ENCODE measurements at places on chromosomes 12 and 14.

DNA sequence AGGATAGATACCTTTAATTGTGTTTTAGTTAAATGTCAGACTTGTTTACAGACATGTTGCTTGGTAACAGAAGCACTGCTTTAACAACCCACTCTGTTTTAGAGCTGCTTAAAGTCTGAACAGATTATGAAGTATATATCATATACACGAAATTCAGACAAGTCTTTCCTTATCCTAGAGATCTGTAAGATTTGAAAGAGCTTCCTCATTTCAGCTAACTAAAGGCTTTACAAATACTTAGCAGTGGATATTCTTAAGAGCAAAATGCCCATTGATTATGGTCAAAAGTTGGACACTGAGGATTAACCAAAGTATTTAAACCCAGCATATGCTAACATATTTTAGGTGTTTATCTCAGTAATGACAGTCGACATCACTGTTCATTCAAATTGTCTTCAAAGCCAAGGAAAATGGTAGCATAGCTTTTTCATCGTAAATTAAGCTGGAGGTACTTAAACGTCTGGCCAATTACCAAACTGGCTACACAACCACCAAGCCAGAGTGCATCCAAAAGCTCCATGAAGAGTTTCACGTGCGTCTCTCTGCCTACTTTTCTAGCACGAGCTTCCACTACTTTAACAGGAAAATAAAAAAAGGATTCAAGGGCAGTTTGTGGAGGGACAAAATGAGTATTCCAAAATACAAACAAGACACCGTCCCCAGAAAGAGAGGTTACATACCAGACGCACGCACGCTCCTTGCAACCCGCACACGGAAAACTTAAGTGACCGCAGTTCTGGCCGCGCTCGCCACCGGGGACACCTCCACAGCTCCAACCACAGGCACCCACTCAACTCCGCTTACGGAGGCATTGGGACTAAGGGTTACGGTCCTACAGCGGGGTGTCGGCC, 565 bp downstream of the CEP83 start:
- DNase-seq: no peak

- DNase-seq: no peak
These were observed 6.9 kb downstream of the GPRC5A start for GRCh38 chr12:12898136-12898717.

DNA sequence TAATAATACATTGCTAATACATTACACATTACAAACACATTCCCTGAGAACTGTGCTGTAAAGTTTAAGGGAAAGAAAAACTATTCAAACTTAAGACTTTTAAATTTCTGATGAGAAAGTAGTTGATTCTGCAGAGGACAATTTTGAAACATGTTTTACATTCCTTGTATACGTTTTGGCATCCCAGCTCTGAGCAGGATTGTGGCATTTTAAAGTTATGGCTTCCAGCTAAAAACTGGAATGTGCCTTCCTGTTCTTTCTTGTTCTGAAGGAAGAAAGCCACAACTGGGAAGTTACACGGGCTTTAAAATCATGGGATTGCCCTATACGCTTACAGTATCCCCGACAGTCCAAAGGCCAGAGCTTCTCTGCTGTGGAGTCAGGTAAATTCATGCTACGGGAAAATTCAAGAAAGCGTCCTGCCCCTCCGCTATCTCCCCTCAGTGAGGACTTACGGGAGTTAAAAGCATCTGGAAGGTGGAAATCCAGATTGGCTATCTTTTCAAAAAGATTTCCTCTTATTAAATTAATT, 10.8 kb upstream of the KLHL42 start:
- DNase-seq: no peak

GRCh38 chr12:15435597-15435996, 113.3 kb downstream of the PTPRO start:
- DNase-seq: no peak

DNA sequence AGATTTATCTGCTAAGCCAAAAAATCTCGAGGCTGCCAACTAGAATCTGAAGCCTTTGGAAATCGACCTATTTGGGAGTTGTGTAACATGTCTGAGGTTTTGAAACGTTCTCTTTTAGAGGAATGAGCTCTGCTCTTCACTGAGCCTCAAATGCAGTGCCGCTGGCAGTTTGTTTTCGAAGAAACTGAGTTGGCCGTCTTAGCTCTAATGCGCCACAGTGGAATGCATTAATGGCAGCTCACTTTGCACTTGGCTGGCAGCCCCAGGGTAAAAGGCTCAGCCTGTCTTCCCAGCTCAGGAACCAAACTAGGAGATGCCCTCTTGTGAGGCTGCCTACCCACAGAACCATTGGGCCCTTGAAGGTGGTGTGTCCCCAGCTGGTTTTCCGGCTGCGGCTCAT, 53.8 kb downstream of the SFSWAP start:
- no peak for DNase-seq

- DNase-seq: peak; percentile 41
These were observed 47.6 kb upstream of the PNMA1 start for GRCh38 chr14:73761618-73762355.

DNA sequence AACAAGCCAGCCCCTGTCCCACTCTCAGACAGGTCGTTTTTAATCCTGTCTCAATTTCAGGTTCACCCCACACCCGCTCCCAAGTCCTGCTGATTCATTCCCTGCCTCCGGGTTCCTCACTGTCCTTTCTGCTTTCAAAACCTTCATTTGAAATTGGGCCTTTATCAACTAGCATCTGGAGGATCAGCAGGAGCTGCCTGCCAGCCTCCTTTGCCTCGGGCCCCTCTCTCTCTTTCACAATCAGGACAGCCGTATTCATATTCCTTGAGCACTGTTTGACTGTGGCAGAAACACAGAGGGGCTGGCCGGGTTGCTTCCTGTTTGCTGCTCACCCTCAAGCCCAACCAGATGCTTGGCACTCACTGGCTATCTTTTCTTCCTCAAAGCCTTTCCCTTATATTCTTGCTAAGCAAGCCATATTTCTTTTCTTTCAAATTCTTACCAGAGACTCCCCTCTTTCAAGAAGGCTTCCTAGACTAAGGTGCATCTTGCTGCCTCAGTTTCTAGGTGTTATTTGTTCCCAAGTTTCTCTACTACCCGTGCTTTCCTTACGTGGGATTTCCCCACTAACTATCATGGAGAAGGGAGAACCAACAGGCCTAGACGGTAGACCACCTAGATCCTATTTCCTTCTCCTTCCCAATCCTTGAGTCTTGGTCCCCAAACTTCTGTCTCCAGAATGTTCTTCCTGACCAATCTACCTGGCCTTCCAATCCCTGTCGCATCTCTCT, 3.0 kb downstream of the GALNT6 start:
- DNase-seq: no peak

DNA sequence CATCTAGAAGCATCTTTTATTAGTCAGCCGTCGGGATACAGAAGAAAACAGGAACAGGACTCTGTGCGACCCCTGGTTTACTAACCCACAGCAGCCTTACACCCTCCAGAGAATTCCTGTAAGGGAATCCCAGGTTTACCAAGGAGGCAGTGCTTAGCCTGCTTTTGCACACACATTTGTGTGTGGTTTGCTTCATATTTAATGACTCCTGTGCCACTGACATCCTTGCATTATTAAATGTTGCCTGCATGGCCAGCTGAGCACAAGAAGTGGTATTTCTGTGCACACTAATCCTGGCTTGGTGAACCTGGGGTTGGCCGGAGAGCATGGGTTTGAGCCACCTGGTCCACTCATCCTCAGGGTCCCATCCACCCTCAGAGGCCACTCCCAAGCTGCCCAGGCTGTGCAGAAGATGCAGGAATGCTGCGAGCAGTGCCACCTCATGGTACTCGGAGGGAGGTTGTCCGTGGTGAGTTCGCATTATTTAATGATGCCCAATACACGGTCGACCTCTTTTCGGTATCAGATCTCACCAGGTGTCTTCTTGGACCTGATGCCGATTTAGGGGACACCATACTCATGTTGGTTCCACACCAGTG, 152.4 kb upstream of the RTL1 start:
- no peak for DNase-seq

- no peak for DNase-seq
These were observed 144.2 kb downstream of the ALG10 start for GRCh38 chr12:34166427-34167060.

- DNase-seq: no peak
These were observed 210.0 kb upstream of the SEL1L start for GRCh38 chr14:81743605-81744004.

GRCh38 chr14:26773906-26774593, 176.2 kb upstream of the NOVA1 start:
- no peak for DNase-seq

DNA sequence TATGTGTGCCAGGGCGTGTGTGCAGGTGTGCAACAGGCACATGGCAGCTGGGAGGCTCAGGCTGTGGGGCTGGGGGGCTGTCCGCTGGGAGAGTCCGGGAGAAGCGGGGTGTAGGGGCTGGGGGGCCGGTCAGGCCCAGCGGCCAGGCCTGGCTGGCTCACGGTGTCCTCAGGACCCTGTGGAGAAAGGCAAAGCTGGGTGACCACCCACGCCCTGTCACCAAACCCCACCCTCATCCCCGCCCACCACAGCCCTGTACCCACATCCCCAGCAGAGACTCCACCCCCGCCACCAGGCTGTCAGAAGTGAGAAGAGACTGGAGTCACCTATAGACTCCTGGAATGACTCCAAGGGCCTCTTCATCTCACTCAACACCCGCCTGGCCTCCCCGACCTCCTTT, 85.3 kb downstream of the SCARB1 start:
- DNase-seq: peak; percentile 33

- DNase-seq: peak; percentile 60
These were observed 2.2 kb downstream of the OASL start for GRCh38 chr12:121036810-121037326.

- no peak for DNase-seq
These were observed 53.9 kb downstream of the SMUG1 start for GRCh38 chr12:54134850-54135249.

GRCh38 chr12:132248453-132249167, 80.8 kb downstream of the GALNT9 start:
- no peak for DNase-seq

- no peak for DNase-seq
These were observed 189.7 kb downstream of the ETV6 start for GRCh38 chr12:11839091-11839641.

GRCh38 chr14:101174522-101174838, 271.0 kb upstream of the RTL1 start:
- no peak for DNase-seq

GRCh38 chr12:54136844-54137580, 51.8 kb downstream of the SMUG1 start:
- no peak for DNase-seq

GRCh38 chr12:131061041-131061806, 107.5 kb downstream of the ADGRD1 start:
- no peak for DNase-seq

DNA sequence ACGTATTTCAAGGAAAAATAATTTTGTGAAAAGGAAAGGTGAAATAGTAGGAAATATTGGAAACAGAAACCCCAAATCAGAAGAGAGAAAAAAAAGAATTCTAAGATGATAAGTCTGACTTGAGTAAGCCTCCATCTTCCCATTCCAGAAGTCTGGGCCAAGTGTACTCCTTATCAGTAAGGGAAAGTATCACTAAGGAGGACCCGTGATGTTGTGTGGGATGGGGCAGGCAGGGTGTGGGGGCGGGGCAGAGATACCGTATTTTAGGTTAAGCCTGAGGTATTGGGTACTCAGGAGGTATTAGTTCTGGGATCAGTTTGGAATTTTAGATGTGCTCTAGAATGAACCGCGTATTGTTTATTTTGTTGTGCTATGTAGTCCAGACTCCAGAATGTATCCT, 33.8 kb upstream of the PSMA6 start:
- no peak for DNase-seq

DNA sequence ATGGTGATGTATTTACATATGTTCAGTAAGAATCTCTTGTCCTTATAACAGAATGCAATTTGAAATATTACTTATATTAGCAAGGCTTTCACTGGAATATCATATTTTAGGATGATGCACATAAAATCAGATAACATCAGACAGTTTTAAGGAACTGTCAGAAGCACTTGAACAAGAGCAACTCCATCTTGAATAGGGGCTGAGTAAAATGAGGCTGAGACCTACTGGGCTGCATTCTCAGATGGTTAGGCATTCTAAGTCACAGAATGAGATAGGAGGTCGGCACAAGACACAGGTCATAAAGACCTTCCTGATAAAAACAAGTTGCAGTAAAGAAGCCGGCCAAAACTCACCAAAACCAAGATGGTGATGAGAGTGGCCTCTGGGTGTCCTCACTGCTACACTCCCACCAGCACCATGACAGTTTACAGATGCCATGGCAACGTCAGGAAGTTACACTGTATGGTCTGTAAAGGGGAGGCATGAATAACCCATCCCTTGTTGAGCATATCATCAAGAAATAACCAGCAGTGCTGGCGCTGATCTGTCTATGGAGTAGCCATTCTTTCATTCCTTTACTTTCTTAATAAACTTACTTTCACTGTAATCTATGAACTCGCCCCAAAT, 27.6 kb upstream of the ETV6 start:
- no peak for DNase-seq

GRCh38 chr12:107359382-107359781, 266.0 kb upstream of the CRY1 start:
- no peak for DNase-seq

GRCh38 chr12:131313635-131314034, 359.9 kb downstream of the ADGRD1 start:
- no peak for DNase-seq

DNA sequence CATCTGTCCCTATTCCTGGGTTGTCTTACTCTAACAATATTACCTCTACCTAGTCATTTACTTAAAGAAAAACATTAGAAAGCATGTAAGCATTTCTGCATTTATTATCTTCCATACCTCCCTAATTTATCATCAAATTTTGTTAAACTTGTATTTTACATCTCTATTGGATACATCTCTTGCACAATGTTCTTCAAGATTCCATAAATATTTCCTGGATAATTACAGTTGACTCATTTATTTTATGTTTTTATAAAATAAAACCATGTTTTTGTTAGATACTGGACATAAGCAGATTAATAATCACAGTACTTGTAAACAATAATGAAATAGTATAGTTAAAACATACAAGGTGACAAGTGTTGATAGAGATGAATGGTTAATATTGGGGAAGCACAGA, 209.0 kb downstream of the TMTC3 start:
- DNase-seq: no peak

- DNase-seq: no peak
These were observed 127.6 kb downstream of the SLC8A3 start for GRCh38 chr14:70061108-70061507.

- DNase-seq: no peak
These were observed 67.6 kb upstream of the SLC38A4 start for GRCh38 chr12:46893434-46893833.

- no peak for DNase-seq
These were observed 114.3 kb downstream of the SLC15A5 start for GRCh38 chr12:16163146-16163545.

- DNase-seq: peak; percentile 28
These were observed 28.5 kb downstream of the TMCC3 start for GRCh38 chr12:94621662-94622359.

GRCh38 chr14:64879635-64880220, at the start of gene SPTB:
TSS of gene SPTB (minus strand) at chr14:64879907. CDS start at chr14:64823094, 56,813 bp downstream.
- peak; percentile 69 for DNase-seq

DNA sequence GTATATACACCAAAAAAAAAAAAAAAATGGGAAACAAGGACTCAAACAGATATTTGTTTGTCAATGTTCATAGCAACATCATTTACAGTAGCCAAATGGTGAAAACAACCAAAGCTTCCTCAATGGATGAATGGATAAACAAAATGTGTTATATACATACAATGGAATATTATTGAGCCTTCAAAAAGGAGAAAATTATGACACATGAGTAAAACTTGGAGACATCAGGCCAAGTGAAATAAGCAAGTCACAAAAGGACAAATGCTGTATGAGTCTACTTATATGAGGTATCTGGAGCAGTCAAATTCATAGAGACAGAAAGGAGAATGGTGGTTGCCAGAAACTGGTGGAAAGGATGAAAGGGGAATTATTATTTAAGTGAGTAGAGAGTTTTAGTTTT, 7.8 kb downstream of the RNASE9 start:
- DNase-seq: no peak

- DNase-seq: no peak
These were observed 470.0 kb downstream of the EGLN3 start for GRCh38 chr14:33480887-33481184.
